ENCODE measurements at places on chromosomes 1 and 21.

DNA sequence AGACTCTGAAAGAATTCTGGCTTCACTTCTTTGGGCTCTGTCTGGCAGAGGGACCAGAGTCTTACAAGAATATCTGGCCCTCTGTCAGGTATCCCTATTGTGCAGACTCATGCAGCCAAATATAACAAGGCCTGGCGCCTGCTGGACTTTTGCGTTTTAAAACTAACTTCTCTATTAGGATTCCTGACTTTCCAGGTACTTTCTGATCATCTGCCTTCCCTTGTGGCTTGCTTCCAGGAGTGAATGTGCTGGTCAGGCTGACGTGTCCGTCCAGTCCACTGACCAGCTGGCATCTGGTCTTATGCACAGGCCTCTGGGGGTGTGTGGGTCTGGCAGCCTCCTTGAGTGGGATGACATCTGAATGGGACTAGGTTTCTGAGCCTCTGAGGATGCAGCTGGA, 8.6 kb upstream of the RAB29 start:
- no peak for DNase-seq

- no peak for DNase-seq
Measured at GRCh38 chr1:151915061-151915686, 5.9 kb upstream of the THEM4 start.

- no peak for DNase-seq
Measured at GRCh38 chr1:248686815-248687214, 15.8 kb downstream of the OR14I1 start.

DNA sequence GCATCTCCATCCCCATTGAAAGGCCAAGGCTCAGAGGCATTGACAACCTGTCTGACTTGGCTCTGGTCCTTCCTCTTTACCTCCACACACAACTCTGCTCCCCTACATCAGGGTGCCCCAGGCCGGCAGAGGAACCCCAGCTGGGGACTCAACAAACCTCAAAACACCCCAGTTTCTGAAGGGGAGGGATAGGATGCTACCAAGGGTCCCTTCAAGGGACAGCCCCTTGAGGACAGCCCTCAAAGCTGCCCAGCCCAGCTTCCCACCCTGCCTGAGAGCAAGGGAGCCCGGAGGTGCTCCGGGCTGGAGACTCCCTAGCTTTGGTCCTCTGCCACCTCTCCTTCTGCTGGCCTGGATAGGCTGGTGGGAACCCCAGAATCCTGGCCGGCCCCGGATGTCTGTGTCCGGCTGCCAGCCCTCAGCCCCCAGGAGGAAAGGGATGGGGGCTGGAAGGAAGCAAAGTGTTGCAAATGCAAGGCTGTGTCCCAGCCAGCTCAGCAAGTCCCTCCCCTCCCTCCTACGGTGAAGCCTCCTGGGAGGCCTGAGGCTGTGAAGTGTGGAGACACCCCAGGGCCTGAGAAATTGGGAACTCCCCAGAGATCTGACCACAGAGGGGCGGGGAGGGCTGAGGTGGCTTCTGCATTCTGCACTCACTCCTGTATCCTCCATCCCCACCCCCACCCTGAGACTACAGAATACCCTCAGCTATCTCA, 1.1 kb upstream of the MARCKSL1 start:
- no peak for DNase-seq

- DNase-seq, result no peak
Measured at GRCh38 chr21:32467291-32467690, 54.8 kb downstream of the EVA1C start.

- no peak for DNase-seq
Measured at GRCh38 chr21:38820471-38821239, 14.9 kb downstream of the ETS2 start.

GRCh38 chr1:78240755-78241154, 195.0 kb downstream of the GIPC2 start:
- no peak for DNase-seq

GRCh38 chr1:151384584-151384983, 12.1 kb upstream of the SELENBP1 start:
- no peak for DNase-seq

DNA sequence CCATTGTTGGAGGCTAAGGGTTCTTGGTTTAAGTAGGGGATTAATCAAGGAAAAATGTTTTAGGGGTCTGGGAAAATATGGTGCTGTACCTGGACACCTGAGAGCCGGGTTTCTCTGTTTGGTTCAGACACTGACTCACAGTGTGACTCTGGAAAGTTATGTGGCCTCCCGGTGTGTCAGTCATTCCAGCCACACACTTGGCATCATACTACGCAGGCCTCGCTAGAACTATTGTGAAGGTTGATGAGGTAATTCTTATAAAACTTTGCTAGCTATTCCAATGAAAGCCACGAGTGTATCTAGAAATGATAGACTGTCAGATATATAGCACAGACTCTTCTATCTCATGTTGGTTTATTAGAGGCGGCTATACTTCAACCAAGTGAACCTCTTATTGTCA, 4.8 kb upstream of the CAMSAP2 start:
- DNase-seq, result no peak

GRCh38 chr1:184755226-184756065, 788 bp upstream of the EDEM3 start:
- no peak for DNase-seq

DNA sequence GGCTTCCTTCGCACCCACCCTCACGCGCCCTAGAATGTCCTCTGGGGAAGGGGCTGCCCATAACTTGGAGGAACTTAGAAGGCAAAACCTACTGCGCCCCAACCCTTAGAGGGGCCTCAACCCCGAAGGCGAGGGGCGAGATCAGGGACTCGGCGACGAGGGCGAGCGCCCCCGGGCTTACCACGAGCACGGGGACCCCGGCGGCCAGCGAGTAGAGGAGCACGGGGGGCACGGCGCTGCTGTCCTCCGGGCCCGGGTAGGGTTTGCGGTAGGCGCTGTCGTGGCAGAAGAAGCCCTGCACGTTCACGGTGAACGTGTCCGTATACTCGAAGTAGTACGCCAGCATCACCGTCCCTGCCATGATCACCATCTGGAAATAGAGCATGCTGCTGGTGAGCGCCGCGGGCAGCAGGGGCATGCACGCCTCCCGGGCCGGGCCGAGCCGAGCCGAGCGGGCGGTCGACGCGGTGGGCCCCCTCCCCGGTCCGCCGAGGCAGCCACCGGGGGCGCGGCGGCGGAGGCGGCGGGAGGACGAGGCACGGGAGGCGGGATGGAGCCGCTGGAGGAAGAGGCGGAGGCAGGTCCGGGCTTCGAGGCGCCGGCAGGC, 304 bp downstream of the PLPPR5 start:
- no peak for DNase-seq

- peak; percentile 64 for DNase-seq
Measured at GRCh38 chr1:2233997-2234761, 6.1 kb downstream of the SKI start.

GRCh38 chr1:27583479-27583878, 20.5 kb downstream of the AHDC1 start:
- no peak for DNase-seq

DNA sequence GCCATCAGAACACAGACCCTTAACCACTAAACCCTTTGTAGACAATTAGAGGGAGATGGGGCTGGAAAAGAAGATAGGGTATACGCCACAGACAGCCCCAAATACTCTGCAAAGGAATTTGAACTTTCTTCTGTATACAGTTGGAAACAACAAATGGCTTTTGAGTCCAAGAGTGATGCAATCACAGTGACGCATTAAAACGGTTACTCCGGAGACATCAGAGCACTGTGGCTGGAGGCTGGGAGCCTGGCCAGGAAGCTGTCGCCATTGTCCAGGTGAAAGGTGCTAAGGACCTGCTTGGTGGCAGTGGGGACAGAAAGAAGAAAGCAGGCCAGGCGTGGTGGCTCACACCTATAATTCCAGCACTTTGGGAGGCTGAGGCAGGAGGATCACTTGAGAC, 4.2 kb downstream of the FLAD1 start:
- DNase-seq, result no peak

GRCh38 chr1:76158126-76158525, 83.6 kb downstream of the ST6GALNAC3 start:
- no peak for DNase-seq

DNA sequence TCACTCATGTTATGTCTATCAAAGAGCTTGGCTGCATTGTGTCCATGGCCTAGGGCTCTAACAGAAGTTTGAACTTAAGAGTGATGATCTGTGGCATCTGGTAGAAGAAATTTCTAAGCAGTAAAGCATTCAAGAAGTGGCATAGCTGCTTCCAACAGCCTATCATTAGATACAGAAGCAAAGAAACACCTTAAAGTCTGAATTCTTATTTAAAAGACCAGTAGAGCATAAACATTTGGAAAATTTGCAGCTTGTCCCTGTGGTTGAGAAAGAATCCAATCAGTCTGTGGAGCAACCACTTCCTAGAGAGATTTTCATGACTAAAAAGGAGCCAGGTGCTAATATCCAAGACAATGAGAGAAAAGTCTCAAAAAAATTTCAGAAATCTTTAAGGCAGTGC, 165.5 kb downstream of the SNX7 start:
- DNase-seq, result no peak

DNA sequence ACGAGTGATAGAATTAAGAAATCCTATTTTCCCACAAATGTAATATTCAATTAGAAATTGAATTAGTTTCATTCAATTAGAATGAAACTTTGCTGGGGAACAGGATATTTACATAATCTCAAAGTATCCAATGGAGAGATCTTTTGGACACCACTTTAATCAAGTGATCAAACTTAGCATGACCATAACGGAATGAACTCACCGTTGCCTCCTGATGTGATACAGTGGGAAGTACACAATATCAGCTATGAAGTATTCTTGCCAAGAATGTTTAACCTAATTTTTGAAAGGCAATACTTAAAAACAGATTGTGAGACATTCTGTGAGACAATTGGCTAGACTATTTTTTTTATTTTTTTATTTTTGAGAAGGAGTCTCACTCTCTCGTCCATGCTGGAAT, 16.6 kb downstream of the CDKN2C start:
- DNase-seq, result no peak

DNA sequence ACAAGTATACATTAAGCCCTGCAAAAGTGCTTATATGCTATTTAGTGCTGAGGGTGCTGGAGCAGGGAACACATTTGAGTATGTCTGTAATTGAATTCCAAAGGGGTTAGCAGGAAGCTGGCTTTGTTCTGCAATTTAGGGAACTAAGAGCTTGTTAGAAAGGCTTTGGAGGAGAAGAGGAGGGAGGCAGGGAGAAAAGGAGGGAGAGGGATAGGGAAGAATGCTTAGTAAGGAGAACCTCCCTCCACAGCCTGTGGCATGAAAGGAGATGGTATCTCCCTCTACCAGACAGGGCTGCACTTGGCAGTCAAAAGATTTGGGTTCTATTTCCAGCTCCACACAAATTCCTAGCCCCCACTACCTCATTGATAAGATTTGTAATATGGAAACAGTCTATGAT, 217.8 kb downstream of the DAB1 start:
- DNase-seq, result no peak

- DNase-seq, result no peak
Measured at GRCh38 chr1:147334292-147334691, 91.8 kb downstream of the CHD1L start.

GRCh38 chr1:231196728-231197127, 34.9 kb downstream of the TRIM67 start:
- no peak for DNase-seq

- no peak for DNase-seq
Measured at GRCh38 chr1:65232461-65232990, 76.8 kb upstream of the DNAJC6 start.

- no peak for DNase-seq
Measured at GRCh38 chr1:229880271-229881170, 186.5 kb upstream of the GALNT2 start.

GRCh38 chr1:63475761-63476160, 47.3 kb downstream of the ITGB3BP start:
- no peak for DNase-seq

GRCh38 chr1:110580244-110580643, 25.9 kb downstream of the KCNA2 start:
- no peak for DNase-seq

- no peak for DNase-seq
Measured at GRCh38 chr1:40310983-40311642, 6.0 kb downstream of the COL9A2 start.

GRCh38 chr1:22848405-22848804, 124.3 kb downstream of the LACTBL1 start:
- DNase-seq, result no peak

DNA sequence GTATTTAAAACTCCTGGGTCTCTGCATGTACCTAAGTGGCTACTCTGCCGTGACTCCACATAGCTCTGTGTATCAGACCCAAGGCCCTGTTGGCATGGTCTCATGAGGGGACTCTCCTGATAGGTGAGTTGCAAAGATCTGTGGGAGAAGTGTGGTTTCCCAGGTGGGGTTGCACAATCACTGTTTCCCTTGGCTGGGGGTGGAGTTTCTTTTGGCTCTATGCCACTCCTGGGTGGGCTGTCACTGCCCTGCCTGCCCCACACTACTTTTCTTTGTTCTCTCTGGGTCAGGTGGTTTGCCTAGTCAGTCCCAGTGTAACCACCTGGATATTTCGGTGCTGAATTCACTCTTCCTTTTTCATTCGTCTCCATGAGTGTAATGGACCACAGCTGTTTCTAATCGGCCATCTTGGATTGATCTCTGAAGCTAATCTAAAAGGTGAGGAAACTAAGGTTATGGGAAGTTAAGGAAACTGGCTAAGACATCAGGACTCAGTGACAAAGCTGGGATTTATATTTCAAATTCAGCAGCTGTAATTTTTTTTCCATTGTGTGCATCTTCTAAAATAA, 97.1 kb upstream of the CACYBP start:
- DNase-seq, result no peak

GRCh38 chr1:243470502-243470901, 214.7 kb downstream of the SDCCAG8 start:
- DNase-seq, result no peak

DNA sequence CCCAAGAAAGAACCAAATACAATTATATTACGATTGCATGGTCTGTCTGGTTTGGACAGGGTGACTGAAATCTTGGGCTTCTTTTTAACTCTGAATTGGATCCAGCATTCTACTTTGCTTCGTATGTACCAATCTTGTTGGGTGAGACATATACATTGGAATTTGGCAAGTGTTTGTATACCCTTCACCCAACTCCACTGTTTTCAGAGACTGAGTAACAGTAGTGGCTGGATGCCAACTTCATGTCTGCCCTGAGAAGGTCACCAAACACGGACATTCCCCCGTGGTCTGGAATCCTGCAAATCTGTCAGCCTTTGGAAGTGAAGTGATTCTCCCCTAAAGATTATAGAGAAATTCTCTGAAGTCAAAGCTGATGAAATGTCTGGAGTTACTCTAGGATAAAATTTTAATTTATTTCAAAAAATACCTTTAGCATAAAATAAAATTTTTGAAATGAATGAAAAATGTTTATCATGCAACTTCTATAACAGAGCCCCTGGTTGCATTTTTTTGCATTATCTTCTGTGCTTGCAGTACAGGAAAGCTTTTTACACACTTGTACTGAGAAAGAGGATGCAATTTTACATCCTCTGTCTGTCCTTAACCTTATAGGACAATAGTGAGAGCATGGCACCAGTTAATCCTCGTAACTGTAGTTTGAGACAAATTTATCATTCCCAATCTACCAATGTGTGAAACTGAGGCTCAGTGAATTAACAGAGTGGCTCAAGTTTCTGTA, 201.8 kb downstream of the DISC1 start:
- no peak for DNase-seq

GRCh38 chr1:45003741-45004140, 7.4 kb downstream of the HECTD3 start:
- no peak for DNase-seq

Measured in activated naive CD4-positive, alpha-beta T cell (primary cell).